ENCODE measurements at places on chromosomes 2 and 18.

DNA sequence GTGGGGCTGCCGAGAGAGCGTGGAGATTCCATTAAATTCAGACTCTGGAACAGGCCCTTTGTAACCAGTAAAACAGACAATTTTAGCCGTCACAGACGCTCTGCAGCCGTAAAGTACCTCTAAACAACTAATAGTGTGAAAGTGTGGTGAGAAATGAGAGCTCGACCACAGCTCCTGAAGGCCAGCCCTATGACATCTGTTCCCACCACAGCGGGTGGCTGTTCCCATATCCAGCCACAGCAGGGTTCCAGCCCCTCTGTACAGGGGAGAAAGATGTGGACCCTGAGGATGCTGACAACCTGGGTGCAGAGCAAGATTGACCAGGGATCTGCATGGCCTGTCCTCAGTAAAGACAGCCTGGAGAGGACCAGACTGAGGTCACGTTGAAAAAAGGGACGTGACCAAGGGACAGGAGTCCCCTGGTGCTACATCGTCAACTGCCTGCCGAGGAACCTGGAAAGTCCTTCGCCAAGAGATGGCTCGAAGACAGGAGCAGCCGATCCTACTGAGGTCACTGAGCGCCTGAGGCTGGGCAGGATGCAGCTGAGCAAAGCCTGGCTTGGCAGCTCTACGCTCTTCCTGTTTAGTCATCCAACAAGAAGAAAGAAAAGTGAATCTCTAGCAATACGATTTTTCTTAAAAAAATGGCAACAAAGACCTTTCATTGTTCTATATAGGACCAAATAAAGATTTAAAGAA is 831.7 kb downstream of the RNF144A start:
- no peak for DNase-seq

GRCh38 chr2:170298115-170298514 is 120.2 kb downstream of the MYO3B start:
- no peak for DNase-seq

- DNase-seq, result no peak
Observed at GRCh38 chr2:202721621-202722020, 86.9 kb downstream of the FAM117B start.

- no peak for DNase-seq
Observed at GRCh38 chr18:70380915-70381896, 92.4 kb downstream of the SOCS6 start.

DNA sequence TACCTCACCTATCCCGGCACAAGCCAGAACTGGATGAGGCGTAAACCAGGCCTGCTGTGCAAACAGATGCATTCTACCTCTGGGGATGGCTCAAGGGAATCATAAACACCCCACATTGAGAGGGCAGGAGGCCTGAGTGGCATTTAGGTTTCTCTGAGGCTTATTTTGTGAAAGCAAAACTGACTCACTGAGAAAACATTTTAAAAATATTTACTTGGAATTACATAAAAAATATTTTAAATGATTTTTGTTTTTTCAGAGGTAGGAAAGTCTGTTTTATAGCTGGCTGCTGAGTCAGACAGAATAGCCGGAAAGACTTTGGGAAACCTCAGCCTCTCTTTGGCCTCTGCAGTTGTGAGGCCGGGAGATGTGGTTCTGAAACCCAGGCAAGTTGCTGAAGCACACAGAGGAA is 244.1 kb downstream of the NCKAP5 start:
- DNase-seq, result no peak

GRCh38 chr2:224849264-224849663 is 133.1 kb upstream of the CCDC195 start:
- no peak for DNase-seq

DNA sequence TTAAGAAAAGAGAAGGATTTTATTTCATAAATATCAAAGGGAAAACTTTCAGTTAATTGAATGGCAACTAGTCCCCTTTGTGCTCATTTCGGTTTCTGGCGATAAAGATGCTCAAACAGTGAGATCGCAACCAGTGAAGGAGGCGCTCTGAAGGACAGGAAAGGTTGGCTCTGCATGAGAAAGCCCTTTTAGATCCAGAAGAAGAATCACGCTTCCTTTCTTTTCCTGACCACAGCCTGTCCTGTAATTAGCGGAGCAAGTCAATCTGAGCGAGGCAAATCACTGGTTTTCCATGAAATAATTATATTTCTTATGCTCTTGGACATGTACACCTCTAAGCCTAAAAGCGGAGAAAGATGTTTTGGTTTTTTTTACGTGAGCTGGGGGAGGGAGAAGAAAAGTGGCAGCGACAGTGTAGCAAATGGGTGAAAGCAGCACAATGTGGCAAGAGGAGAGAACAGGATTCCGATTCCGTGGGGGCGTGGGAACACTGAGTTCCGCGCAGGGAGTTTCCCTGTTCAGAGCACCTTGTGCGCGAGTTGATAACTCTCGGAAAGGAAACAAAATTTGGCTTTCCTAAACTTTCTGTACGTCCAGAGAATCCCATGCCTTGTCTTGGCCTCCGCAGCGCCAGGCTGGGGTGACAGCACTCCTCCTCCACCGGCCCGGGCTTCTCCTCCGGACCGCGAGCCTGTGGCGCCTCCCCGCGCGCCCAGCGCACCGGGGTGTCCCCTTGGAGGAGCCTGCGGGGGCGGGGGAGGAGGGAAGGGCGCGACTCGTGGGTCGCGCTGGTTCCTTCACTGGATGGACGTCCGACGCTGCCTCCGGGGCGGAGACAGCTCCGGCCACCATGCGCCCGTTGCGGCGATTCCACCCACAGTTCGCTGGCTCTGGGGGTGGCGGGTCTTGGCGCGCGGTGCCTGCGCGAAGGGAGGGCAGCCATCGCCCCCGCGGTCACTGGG is 620 bp upstream of the SLC9A2 start:
- no peak for DNase-seq

DNA sequence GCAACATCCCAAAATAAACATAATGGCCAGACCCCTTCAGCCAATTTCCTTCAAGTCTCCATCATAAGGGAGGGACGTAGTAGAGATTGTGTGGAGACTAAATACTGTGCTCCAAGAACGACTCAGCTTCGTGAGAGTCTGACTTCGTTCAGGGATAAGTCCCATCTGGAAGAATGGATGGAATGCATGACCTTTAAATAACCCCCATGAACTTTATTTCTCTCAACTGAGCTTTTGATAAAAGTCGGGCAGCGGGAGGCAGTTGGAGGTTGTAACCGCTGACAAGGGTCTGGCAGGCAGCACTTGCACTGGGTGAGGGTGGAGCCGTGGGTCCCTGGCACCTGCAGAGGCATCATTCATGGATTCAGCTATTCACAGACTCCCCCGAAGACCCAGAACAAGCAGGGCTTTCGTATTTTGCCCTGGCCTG is 115.9 kb downstream of the ZFP36L2 start:
- no peak for DNase-seq

- no peak for DNase-seq
Observed at GRCh38 chr2:160614391-160614790, 120.8 kb upstream of the RBMS1 start.

GRCh38 chr2:85889627-85890281 is 964 bp upstream of the ST3GAL5 start:
- no peak for DNase-seq

DNA sequence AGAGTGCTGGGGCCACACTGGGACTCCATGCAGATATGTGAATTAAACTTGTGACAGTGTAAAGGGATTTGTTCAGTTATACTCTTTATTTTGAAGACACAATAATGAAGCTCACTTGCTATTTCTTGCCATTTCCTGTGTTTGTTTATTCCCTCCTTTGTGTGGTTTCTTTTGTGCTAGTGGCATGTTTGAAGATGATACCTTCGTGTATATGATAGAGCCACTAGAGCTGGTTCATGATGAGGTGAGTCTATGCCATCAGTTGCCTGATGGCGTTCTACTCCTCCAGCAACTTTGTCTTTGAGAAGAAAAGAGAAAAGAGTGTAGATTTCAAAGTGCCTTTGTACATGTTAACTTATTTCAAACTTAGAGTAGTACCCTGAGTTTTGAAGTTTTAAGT is 99.2 kb upstream of the FAM237A start:
- no peak for DNase-seq
